ENCODE measurements at places on chromosomes 5 and 9. TPM values are rescaled to one million over a fixed set of nuclear protein-coding genes. Genes with fewer than 3 reads are reported as not detected.

The KIF24 gene
- 3.4 TPM for total RNA-seq

The TRIM7 gene
- not detected for total RNA-seq

The SURF1 gene
- total RNA-seq = 26.0 TPM

The IL4 gene
- total RNA-seq = not detected

The GPR150 gene
- 0.21 TPM for total RNA-seq

The BHMT gene
- not detected for total RNA-seq

The UNC13B gene
- total RNA-seq = 1.1 TPM

The HK3 gene
- 0.36 TPM for total RNA-seq

The GARNL3 gene
- total RNA-seq = 1.2 TPM

The SELENOP gene
- total RNA-seq = 0.38 TPM

The PTGDS gene
- total RNA-seq = 1.7 TPM

The F2RL2 gene
- total RNA-seq = not detected

The NMUR2 gene
- total RNA-seq = not detected

The AQP3 gene
- 1.4 TPM for total RNA-seq

The PCDHGB6 gene
- total RNA-seq = 0.89 TPM

The PCDHGA1 gene
- 0.07 TPM for total RNA-seq

The CCL21 gene
- not detected for total RNA-seq

The CCDC180 gene
- 2.3 TPM for total RNA-seq

The SLC36A2 gene
- total RNA-seq = not detected

The CD74 gene
- total RNA-seq = 771 TPM

The C9 gene
- not detected for total RNA-seq

The ROPN1L gene
- 2.6 TPM for total RNA-seq

The CCDC171 gene
- 3.6 TPM for total RNA-seq

The MARVELD2 gene
- total RNA-seq = 0.14 TPM

The TSSK1B gene
- total RNA-seq = not detected

The CCDC127 gene
- 9.1 TPM for total RNA-seq

The NDOR1 gene
- 33.0 TPM for total RNA-seq
